Right renal pelvis (tissue), 4 donors: ENCODE measurements at places on chromosomes 7 and 10. TPM values are rescaled to one million over a fixed set of nuclear protein-coding genes. Genes with fewer than 3 reads are reported as not detected.

The GNGT1 gene
- not detected for polyA plus RNA-seq

The LBX1 gene
- polyA plus RNA-seq = not detected

The CYP17A1 gene
- 1.0 TPM for polyA plus RNA-seq

The HDAC9 gene
- 11.1 TPM for polyA plus RNA-seq

The TPST1 gene
- polyA plus RNA-seq = 48.5 TPM

The SLC12A9 gene
- polyA plus RNA-seq = 21.5 TPM

The PRSS1 gene
- polyA plus RNA-seq = not detected

The VSTM4 gene
- polyA plus RNA-seq = 16.0 TPM

The CYP51A1 gene
- polyA plus RNA-seq = 86.8 TPM

The PALD1 gene
- 11.6 TPM for polyA plus RNA-seq

The AGFG2 gene
- 16.9 TPM for polyA plus RNA-seq
